ENCODE measurements at places on chromosomes 16 and 17.

DNA sequence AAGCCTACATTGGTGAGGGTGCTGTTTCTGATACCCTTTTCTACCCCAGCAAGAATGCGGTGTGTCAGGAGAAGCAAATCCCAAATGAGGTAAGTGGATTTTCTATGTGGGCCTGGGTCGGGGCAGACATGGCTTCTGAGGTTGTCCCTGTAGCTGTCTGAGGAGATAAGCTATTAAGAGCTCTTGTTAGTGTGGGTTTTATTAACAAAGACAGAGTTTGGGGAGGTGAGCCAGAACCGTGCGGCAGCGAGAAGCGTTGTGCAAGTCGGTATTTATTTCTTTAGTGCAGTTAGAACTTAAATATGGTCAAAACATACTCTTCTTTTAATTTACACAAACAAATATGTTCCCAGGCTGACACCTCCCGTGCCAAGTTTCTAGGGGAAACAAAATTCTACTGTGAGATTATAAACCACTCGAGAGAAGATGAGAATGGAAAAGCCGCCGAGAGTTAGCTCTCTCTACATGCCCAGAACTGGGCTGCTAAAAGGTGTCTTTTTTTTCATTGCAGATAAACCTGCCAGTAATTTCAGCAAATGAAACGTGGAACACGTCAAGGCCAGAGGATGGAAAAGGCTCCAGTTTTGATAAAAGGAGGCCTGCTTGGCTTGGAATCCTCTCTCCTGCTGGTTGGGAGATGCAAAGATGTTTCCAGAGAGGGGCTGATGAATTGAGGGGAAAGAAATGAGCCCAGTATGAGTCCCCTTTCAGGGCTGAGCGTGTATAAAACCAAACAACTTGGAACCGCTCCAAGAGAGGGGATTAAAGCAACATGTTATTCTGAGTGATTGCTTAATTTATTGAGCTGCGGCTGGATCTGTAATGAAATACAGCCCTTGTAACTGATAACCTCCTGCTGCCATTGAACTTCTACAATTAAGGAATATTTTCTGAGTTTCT is 254.6 kb downstream of the MRTFB start:
- DNase-seq: no peak

- DNase-seq: no peak
Measured at GRCh38 chr16:84165746-84166145, 20.6 kb downstream of the DNAAF1 start.

DNA sequence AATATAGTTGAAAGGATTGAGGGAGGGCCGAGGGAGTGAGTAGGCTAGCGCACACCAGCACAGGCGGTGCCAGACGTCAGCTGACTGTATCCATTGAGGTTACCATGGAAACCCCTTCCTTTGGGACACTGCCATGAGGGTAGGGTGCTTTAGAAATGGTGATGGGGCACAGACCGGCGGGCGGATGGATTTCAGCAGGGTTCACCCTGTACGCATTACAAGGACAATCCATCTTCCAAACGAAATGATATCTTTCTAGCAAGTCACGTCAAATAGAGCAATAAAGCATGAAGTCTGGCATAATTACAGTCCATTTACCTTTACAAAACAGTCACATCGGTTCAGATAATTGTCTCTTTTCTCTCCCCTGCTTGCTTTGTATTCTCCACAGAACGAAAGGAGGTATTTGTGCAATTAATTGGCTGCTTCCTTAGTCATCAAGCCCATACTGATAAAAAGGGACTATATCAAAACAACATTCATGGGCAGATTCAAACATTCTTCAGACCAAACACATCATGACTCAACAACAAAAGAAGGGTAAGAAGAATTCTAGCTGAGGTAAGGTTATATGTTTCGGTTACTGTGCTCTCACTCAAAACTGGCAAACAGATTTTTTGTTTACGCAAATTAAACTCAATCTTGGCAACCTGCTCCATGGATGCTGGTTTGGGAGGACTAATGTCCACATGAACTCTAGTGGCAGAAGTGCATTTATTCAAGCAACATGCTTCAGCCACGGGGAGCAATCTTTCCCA is 140.6 kb downstream of the CDK5R1 start:
- DNase-seq: no peak

GRCh38 chr16:58454856-58455255 is 45.1 kb upstream of the NDRG4 start:
- DNase-seq: no peak

DNA sequence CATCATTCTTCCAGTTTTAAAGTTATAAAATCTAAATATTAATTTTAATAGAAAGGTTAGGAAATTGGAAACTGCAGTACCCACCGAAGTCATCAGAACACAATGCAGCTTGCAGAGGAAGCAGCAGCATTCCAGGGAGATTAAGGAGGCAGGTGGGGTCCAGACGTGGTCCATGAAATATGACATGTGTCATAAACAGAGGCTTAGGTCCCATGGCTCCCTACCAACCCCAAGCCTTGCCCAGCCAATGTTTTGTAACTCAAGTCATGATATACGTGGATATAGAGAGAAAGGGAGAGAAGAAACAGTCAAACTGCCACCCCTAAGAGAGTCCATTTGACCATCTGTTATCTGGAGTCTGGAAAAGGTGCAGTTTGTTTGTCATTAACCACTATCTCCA is 670.0 kb downstream of the TOX3 start:
- DNase-seq: no peak

DNA sequence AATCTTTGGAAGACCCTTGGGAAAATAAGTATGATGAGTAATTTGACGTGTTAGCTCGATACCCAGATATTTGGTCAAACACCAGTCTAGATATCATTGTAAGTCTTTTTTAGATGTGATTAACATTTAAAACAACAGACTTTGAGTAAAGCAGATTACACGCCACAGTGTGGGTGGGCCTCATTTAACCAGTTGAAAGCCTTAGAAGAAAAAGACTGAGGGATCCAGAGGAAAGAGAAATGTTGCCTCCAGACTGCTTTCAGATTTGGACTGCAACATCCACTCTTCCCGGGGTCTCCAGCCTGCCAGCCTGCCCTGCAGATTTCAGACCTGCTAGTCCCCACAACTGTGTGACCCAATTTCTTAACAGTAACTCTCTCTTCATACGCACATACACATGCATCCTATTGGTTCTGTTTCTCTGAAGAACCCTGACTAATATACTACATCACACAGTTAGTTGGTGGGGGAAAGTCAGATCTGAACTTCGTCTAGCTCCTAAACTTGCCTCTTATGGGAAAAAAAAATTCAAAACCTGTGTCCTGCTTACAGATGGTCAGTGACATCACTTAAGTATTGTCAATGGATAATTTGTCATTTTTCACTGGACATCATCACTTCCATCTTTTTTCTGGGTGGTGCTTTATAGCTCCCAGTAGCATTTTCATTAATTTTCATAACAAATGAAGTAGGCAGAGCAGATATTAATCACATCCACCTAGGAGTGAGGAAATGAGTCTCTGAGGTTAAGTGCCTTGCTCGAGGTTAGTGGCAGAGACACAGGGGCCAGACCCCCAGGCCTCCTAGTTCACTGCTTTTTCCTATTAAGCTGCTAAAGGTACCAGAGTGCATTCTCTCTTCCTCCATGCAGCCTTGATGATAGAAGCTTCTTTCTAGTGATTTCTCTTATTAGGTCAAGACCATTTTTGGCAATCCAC is 107.7 kb upstream of the TOB1 start:
- DNase-seq: no peak

DNA sequence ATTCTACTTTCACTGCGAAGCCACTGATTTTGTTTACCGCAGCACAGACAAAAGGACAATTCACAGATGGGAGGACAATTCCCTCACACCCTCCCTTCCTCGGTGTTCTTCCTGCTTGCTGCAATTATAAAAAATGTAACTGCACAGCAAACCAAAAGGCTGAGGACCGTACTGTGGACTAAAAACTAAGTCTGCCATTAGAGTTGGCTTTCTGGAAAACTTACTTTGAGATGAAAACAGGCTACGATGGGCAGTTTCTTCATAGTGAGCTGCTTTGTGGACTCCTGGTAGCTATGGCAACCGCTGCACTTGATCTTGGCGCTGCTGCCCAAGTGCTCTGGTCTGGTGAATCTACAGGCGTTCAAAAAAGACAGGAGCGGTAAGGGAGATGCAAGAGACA is 35.2 kb downstream of the USP22 start:
- DNase-seq: no peak

- DNase-seq: no peak
Measured at GRCh38 chr16:54125751-54126655, 160.6 kb downstream of the IRX3 start.

DNA sequence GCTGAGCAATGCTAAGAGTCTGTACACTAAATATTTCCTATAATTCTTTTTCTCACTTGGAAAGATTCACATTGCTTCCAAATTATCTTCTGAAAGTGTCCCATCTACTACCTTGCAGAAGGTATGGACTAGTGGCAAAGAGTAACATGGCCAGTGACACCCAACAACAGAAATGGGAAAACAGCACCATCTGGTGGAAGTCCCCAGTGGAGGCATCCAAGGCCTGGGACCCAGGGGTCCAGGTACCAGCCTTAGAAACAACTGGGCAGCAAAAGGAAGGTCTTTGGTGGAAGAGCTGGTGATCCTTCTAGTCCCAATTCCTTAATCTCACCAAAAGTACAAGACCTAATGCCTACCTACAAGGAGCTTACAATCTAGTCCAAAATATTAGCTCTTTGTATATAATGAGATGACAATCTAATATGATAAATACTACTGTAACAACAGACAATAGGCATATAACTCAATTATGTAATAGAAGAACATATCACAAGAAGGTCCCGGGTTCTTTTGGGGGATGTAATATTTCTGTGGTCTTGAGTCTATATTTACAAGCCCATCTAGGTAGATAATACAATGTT is 55.3 kb downstream of the SKAP1 start:
- DNase-seq: no peak

- DNase-seq: no peak
Measured at GRCh38 chr16:79003026-79003609, 597.4 kb downstream of the MAF start.

DNA sequence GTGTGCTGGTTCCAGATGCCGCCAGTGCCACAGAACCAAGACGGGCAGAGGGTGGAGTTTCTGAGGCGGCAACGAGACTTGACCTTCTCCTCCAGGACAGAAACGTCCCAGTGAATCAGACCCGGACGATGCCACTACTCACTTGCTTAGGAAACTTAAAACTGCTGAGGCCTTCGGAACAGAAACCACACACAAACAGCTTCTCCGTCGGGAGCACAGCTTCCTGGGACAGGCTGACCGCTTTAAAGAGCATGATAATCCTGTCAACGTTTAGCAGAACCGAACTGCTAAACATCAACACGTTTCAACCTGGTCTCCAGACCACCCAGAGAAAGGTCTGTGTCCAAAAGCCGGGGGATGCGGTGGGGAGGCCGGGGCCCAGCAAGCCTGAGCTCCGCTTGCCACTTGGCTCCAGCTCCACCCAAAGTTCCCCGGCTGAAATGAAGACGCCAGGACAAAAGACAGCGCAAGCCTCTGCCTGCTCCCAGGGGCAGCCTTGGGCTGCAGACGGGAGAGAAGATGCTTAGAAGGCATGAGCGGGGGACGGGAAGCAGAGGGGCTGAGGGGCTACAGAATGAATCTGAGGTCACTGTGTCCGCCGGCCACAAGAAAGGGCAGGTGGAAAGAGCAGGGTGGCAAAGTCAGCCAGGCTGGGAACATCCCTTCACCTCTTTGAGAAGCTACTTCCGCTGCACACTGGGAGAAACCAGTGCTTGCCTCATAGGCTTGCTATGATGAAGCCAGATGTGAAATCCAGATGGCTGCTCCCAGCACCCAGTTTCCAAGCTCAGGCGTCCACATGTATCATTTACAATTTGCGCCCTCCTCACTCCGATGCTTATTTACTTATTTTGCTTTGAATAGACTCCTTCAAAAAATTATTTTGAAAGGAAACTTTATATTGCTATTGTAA is 69.0 kb downstream of the MRM3 start:
- no peak for DNase-seq

DNA sequence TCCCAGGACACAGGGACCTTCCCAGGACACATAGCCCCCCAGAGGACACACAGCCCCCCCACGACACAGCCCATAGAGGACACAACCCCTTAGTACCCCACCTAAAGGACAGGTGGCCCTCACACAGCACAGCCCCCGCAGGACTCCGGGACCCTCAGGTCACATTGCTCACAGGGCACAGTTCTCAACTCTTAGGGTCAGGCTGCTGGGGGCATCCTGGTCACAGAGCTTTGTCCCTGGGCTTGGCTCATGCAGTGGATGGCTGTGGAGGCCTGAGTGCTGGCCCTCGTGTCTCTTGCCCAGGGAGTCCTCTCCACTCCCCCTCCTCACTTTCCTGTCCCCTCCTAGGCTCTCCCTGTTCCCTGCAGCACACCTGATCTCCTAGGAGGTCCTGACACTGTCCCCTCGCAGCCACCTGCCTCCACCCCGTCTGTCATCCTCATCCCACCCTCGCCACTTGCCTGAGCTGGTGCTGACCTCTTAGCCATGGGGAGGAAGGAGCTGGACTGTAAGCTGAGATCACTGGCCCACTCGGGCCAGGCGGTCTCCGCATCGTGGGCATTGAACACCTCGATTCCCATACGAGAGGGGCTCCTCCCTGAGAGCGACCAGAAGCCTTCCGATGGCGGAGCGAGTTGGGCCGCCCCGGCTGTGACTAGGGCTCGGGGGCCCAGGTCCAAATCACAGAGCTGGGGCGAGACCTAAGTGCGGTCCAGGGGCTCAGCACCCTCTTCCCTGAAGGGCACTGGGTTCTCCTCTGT is 1.4 kb upstream of the WDR45B start:
- no peak for DNase-seq

DNA sequence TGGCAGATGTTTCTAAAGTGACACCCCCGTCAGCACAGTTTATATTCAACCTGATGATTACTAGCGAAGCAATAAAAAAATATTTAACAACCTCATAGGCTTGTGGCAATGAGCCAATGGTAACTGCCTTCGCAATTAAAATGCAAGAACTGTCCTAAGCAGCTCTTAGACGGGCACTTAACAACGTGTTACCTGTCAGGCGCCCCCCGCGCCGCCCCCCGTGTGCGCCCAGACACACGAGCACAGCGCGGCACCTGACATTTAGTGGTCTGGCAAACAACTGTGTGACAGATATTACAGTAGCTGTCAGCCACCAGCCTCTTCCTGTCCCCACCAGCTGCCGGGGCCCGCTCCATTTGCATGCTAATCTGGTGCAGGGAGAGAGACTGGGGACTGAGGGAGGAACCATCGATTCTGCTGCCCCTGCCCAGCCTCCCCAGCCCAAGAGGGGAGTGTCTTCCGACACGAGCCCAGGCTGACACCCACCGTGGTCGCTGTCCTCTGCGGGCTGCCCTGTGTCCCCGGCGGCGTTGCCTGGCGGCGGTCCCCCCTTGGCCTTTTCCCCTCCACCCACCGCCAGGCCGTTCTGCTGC is 12.7 kb downstream of the NDUFAF8 start:
- DNase-seq: no peak

DNA sequence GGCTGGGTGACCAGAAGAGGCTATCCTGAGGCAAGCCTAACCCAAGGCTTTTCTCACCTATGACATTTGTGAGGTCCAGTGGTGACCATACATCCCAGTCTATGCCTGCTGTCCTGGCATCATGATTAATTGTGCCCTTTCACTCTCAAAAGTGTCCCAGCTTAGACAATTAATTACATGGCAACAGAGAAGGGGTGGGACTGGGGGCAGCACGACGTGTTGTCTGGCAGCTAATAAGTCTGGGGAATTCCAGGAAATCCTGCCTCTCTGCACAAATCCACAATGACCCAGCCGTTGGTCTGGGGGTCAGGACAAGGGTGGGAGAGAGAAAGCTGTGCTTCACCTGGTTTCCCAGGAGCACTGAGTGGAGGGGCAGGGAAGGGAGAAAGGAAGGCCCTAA is 14.0 kb upstream of the MTMR4 start:
- DNase-seq: no peak
